ENCODE measurements at places on chromosomes 16 and 17. TPM values are rescaled to one million over a fixed set of nuclear protein-coding genes. Genes with fewer than 3 reads are reported as not detected.
A peak's percentile ranks its signal among the peaks of the same experiment; 100 is the strongest.

Gene TP53TG3F
- total RNA-seq: not detected

Gene TAX1BP3
- 78.1 TPM for total RNA-seq

Gene TMEM204
- total RNA-seq: 33.1 TPM

Gene MGRN1
- 40.8 TPM for total RNA-seq

Gene EME1
- 2.9 TPM for total RNA-seq

Gene KLHL10
- total RNA-seq: not detected

Gene ASGR1
- 2.5 TPM for total RNA-seq

Gene SOX8
- total RNA-seq: 0.74 TPM

Gene TSNAXIP1
- not detected for total RNA-seq

Gene KRT24
- 1.5 TPM for total RNA-seq

Gene PMP22
- total RNA-seq: 246 TPM

Gene SYNGR2
- 82.3 TPM for total RNA-seq

- no peak for DNase-seq
Observed at GRCh38 chr17:10059684-10060211, 138.7 kb downstream of the GAS7 start.

GRCh38 chr16:50152351-50152806 lies 727 bp upstream of the TENT4B start:
- no peak for DNase-seq

- no peak for DNase-seq
Observed at GRCh38 chr16:28897826-28898225, 19.5 kb downstream of the ATP2A1 start.

- no peak for DNase-seq
Observed at GRCh38 chr16:9323170-9323569, 231.7 kb downstream of the HAPSTR1 start.

GRCh38 chr17:59221159-59221847 lies 992 bp downstream of the GDPD1 start:
- no peak for DNase-seq

DNA sequence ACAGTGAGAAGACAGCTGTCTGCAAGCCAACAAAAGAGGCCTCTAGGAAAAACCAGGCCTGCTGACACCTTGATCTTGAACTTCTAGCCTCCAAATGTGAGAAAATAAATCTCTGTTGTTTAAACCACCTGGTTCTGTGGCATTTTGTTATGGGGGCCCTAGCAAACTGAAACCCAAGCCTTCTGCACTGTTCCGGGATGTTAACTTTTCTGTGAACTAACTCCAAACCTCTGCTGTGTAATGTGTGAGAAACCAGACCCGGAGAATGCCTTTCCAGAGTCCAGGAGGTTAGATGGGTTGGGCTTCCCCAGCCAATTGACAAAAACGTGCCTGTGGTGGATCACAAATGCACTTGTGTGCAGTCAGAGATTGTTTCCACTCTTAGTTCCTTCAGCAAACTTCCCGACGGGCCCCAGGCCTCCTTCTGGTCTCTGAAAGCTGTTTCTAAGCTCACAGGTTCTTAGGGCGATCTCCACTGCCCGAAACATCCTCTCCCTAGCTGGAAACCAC lies 13.6 kb upstream of the GGA2 start:
- no peak for DNase-seq

GRCh38 chr17:7817643-7817964 lies 16.4 kb upstream of the KDM6B start:
- DNase-seq: no peak

GRCh38 chr16:3536271-3536731 lies 35.5 kb downstream of the CLUAP1 start:
- no peak for DNase-seq

GRCh38 chr16:81442220-81442915 lies 2.2 kb upstream of the CMIP start:
- DNase-seq: no peak

DNA sequence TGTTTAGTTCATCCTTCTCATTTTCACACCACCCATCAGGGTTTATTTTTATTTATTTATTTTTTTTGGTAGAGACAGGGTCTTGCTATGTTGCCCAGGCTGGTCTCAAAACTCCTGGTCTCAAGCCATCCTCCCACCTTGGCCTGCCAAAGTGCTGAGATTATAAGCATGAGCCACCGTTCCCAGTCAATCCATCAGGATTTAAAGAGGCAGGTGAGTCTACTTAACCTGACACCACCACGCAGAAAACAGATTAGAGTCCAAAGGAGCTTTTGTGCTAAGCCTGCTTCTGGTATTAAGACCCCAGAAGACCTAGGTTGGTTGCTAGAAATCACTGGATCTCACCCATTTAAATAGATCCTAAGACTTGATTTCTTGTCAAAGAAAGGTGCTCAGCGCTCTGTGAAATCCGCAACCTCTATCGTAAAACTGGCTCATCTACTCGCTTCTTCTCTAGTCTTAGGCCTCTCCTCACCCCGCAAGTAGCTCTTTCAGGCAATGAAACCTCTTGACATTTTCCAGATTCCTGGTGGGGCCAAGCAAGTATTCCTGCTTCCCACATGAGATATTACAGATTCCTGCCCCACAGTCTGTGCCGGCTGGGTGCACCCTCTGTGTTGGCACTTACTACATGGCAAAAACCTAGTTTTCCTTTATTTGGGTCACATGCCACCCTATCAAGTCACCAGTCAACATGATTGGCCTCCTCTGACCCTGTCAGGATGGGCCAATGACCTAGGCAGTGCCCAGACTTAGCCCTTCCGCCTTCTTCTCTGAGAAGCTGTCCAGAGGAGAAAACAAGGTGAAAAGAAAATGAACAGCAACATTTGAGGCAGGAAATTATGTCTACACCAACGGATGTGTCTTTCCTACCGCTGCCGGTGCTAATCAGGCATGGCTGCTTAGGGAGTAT lies 9.0 kb downstream of the PITPNA start:
- no peak for DNase-seq

GRCh38 chr16:71995038-71995437 lies 5.2 kb downstream of the PKD1L3 start:
- DNase-seq: no peak

DNA sequence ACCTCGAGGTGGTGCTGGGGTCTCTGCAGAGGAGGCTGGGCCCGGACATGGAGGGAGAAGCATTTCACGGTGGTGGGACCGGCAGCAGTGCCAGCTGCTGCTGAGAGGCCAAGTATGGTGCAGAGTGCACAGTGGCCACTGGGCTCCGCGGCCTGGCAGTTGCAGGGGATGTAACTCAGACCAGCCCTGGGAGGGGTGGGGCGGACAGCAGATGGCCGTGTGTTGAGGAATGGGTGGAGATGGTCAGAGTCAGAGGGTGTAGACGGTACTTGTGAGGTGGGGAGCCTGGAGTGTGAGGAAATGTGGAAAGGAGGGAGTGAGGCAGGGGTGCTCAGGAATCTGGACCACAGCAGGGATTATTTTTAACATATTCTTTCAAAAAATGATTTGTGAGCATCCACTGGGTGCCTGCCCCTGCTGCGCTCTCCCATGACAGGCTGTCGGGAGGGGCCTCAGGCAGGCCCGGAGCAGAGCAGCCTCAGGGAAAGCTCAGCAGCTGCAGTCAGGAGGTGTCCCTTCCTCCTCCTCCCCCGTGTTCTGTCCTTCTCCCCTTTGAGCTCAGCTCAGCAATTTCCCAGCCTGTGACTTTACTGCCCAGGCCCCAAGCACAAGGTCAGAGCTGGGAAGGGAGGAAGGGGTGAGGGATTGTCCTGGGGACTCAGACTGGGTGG lies 113.1 kb downstream of the RAP1GAP2 start:
- DNase-seq: no peak

- DNase-seq: no peak
Observed at GRCh38 chr17:61908292-61909037, 19.3 kb downstream of the INTS2 start.

DNA sequence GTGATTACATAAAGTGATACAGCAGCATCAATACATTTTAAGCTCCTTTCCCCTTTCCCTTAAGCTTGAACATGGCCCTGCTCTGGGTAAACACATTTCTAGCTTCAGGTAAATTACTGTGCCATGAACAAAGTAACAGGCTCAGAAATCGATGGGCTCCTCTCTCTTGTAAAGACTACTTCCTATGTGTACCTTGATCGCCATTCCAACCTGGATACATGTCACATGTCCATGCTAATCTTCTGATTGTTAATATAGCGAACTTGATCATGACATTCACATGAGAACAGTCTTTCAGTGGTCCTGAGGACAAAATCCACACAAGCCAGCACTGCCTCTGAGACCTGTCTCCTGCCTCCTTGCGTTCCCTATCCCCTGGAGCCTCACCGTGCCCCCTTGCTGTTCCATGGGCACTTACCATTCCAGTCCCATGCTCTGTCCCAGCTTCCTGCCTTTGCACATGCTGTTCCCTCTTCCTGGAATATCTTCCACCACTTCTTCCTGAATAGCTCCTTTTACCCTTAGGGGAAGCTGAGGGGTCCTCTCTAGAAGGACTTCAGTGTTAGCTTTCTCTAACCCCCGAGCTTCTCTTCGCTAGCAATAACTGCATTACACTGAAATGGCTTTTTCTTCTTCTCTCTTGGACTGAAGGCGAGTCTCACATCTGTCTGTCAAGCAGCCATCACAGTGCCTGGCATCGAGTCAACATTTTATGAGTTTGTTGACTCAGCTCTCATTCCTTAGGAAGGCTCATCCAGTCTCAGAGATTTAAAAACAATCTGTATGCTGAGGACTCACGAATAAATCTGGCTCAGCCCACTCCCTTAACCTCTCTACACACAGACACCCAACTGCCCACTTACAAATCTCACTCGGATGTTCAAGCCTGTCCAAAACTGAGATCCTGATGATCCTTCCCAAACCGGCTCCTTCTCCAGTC lies 93.3 kb downstream of the ASIC2 start:
- DNase-seq: no peak

DNA sequence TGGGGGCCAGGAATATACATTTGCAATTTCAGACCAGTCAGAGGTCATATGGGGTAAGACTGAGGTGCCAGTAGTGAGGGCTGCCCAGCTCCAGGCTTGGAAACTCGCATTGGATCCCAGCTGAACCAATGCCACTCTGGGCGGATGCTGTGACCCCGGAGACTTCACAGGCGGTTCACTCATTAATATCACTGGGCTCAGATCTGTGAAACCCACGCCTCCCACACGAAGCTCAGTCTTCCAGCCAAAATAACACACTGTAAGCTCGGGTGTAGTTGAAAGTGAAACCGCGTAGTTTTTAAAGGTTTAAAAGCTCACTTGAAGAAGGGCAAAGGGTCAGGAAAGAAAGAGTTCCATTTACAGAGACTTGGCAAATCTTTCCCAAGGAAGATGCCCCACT lies 254.8 kb downstream of the FOXL1 start:
- no peak for DNase-seq

- no peak for DNase-seq
Observed at GRCh38 chr16:30967795-30968194, 10.2 kb downstream of the SETD1A start.

GRCh38 chr17:49486012-49486641 lies 9.0 kb upstream of the NGFR start:
- DNase-seq: no peak

- no peak for DNase-seq
Observed at GRCh38 chr17:82424001-82424862, 5.8 kb upstream of the OGFOD3 start.

GRCh38 chr17:35068249-35068648 lies 4.7 kb upstream of the RFFL start:
- no peak for DNase-seq

GRCh38 chr16:85879975-85880831 lies 18.8 kb upstream of the IRF8 start:
- DNase-seq: peak; percentile 18

GRCh38 chr17:43356999-43357398 lies 41.8 kb upstream of the ARL4D start:
- no peak for DNase-seq

GRCh38 chr16:85553436-85554113 lies 59.5 kb upstream of the GSE1 start:
- no peak for DNase-seq

- no peak for DNase-seq
Observed at GRCh38 chr16:19001788-19002187, 18.1 kb downstream of the TMC7 start.

Measured in vagina (tissue), 2 donors.